ENCODE measurements at places on chromosomes 11 and 22. TPM values are rescaled to one million over a fixed set of nuclear protein-coding genes. Genes with fewer than 3 reads are reported as not detected.
A peak's percentile ranks its signal among the peaks of the same experiment; 100 is the strongest.

DNA sequence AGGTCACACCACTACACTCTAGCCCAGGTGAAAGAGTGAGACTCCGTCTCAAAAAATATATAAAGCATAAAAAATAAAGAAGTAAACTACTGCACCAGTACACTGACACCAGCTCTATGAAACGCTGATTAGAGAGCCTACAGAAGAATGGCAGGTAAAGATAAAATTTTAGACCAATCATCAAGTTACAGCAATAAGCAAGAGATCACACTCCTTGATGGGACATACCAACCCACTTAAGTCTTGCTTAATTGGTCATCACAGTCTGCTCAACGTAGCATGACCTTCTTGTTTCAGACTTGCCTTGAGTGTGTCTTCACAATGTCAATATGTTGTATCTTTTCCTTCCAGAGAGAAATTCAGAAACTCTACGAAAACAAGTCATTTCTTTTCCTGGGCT, 12.5 kb downstream of the SRPRA start:
- H3K36me3 ChIP-seq, result peaks cover 49% of the 10 kb centered on the region
- H3K4me3 ChIP-seq, result no peak overlapping the region
- H3K4me1 ChIP-seq, result no peaks in the 10 kb centered on the region
- H3K27ac ChIP-seq, result no peak overlapping the region

DNA sequence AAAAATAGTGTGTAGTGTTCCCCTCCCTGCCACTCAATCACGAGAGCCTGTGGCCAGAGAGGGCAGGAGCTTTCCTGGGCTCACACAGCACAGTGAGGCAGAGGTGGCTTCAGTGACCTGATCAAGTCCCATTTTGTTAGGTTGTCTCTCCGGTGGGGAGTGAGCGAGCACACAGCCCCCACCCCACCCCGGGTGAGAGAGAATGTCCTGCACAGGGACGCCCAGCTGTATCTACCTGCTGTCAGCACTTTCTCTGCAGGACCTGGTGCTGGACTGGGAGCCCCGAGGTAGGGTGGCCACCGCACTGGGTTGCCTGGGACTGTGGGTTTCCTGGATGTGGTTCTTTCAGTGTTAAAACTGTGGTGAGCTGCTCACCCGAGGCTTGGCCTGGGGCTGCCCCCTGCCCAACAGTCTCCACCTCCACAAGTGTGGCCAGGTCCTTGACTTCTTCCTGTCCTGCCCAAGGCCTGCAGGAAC, 6.1 kb downstream of the CAPN5 start:
- no peaks in the 10 kb centered on the region for H3K36me3 ChIP-seq
- H3K27ac ChIP-seq, result no peak overlapping the region
- no peaks in the 10 kb centered on the region for H3K4me1 ChIP-seq
- no peaks in the 10 kb centered on the region for H3K27me3 ChIP-seq

GRCh38 chr11:111601979-111602864, at the start of gene SIK2:
Gene SIK2 (plus strand): TSS chr11:111602449. CDS start chr11:111602564, 115 bp downstream.
- H3K27me3 ChIP-seq, result no peaks in the 10 kb centered on the region
- peaks cover 27% of the 10 kb centered on the region for H3K4me1 ChIP-seq
- peak within 1 kb of the TSS; percentile 92 for H3K27ac ChIP-seq
- peak; percentile 83 for DNase-seq

DNA sequence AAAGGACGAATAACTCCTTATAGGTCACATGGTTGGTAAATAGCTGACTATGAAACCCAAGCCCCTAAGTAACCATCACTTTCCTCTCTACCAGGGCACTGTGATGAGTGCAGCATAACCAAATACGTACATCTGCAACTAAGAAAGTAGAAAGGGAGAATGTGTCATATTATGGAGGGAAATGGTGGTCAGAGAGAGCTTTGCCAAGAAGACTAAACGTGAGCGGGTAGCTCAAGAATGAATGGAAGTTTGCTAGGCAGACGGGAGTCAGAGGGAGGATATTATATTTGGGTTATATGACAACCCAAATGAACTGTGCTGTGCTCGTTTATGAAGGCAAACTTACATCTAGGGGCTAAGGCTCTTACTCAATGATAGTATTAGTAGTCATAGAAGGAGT, 537.3 kb downstream of the OPCML start:
- no peaks in the 10 kb centered on the region for H3K4me1 ChIP-seq
- H3K4me3 ChIP-seq, result no peak overlapping the region
- H3K36me3 ChIP-seq, result no peaks in the 10 kb centered on the region
- no peak for DNase-seq
- H3K27me3 ChIP-seq, result peaks cover 12% of the 10 kb centered on the region
- no peak overlapping the region for H3K27ac ChIP-seq

DNA sequence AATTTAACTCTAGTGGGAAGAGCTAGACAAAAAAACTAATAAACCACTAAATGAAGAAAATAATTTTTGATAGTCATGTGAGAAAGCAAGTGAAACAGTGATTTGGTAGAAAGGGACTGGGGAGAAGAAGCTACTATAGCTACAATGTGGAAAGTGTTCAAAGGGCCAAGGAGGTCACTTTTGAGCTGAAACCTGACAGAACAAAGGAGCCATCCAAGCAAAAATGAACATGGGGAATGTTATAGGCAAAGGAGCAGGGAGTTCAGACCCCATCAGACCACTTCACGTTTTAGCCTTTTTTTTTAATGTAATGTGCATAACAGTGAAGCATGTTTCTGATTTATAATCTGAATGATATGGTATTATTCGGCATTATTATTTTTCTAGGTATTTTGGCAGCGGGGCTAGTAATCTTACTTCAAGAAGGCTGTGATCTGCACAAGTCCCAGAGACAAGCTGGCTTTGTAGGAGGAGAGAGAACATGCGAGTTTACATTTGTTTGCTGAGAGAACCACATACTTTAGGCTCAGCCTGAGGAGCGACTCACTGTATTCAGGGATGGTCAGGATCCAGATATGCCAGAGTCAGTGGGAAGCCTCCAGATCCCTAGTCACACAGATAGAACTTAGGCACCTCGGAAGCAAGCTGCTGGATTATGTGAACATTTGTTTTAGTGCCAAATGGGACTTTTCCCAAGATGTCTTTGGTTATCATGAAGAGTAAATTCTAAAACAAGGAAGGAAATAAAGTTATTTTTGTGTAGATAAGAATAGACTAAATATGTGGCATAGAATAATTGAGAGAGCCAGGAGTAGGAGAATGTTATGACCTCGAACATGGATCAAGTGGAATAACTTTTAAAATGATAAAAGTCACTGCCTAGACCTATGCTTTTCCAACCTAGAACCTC, 118.6 kb downstream of the TRIM44 start:
- no peak overlapping the region for H3K4me3 ChIP-seq
- no peaks in the 10 kb centered on the region for H3K27me3 ChIP-seq
- peaks cover 41% of the 10 kb centered on the region for H3K4me1 ChIP-seq
- H3K27ac ChIP-seq, result no peak overlapping the region
- no peak for DNase-seq

DNA sequence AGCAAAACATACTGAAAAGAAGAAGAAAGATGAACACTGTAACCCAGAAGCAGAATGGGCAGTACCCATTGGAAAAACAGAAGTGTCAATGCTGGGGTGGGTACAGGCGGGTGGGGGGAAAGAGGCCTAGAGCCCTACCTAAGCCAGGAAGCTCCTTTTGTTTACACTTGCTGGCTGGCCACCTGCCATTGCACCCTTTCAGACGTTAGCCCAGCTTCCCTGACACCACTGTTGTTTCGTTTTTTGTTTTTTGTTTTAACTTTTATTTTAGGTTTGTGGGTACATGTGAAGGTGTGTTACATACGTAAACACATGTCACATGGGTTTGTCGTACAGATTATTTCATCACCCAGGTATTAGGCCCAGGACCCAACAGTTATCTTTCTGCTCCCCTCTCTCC, 55.4 kb downstream of the PLEKHA7 start:
- no peaks in the 10 kb centered on the region for H3K4me1 ChIP-seq
- H3K36me3 ChIP-seq, result no peaks in the 10 kb centered on the region
- no peaks in the 10 kb centered on the region for H3K27me3 ChIP-seq
- H3K27ac ChIP-seq, result no peak overlapping the region

DNA sequence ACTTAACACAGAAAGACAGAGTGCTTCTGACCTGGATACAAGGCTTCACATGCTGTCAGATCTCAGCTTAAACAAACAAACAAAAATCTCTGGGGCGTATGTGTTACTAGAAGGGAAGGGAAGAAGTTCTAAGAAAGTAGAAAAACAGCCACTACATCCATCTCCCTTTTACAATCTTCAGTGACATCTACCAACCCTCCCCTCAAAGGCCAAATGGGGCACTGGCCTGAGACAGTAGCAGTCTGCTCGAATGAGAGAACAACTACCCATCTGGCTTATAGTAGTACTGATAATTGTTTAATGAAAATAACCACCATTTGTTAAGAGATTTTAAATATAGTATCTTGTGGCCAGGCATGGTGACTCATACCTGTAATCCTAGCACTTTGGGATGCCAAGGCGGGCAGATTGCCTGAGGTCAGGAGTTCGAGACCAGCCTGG, 29.4 kb downstream of the CCDC83 start:
- DNase-seq, result no peak
- H3K27ac ChIP-seq, result no peak overlapping the region
- no peak overlapping the region for H3K4me3 ChIP-seq
- H3K27me3 ChIP-seq, result peaks cover 8% of the 10 kb centered on the region
- no peaks in the 10 kb centered on the region for H3K36me3 ChIP-seq

- DNase-seq, result no peak
- no peak overlapping the region for H3K4me3 ChIP-seq
- no peak overlapping the region for H3K27ac ChIP-seq
Observed at GRCh38 chr22:46833228-46833627, 70.8 kb downstream of the TBC1D22A start.

DNA sequence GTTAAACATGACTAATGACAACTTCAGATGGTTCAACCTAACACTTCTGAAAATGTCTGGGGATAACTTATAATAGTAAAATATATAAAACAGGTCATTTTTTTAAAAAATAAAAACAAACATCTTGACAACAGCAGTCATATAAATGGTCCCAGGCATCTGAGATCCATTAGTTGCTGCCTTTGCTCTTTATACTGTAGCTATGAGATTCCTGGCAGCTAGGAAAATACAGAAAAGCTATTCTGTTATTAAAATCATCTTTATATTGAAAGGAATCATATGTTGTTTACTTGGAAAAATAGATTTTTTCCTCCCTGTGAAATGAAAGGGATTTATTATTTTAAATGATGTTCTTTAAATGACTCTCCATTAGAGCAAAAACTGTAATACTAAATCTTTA, 55.7 kb upstream of the DEUP1 start:
- H3K27ac ChIP-seq, result no peak overlapping the region
- H3K4me3 ChIP-seq, result no peak overlapping the region
- no peaks in the 10 kb centered on the region for H3K36me3 ChIP-seq

- no peak overlapping the region for H3K4me3 ChIP-seq
- H3K27me3 ChIP-seq, result peaks cover 59% of the 10 kb centered on the region
- no peak overlapping the region for H3K27ac ChIP-seq
Observed at GRCh38 chr11:61564936-61565696, 15.8 kb downstream of the SYT7 start.

DNA sequence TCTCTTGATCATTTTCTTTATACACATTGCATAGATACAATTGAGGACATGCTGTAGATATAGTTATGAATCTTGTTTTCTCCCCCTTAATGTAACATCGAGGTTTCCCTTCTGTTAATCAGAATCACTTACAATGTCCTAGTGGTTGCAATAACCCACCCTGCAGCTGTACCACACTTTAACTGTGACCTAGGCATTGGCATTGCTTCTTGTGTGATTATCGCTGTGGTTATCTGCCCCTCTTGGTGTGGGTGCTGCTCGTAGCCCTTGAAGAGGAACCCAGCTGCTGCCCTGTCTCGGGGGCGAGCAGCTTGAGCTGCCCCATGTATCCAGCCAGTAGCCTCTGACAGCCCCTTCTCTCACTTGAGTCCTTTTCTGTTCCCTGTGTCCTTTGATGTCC, 1.5 kb downstream of the DGAT2 start:
- no peak for DNase-seq
- no peaks in the 10 kb centered on the region for H3K36me3 ChIP-seq
- H3K4me1 ChIP-seq, result peaks cover 71% of the 10 kb centered on the region

- no peak overlapping the region for H3K4me3 ChIP-seq
- H3K27me3 ChIP-seq, result peaks cover 4% of the 10 kb centered on the region
- no peaks in the 10 kb centered on the region for H3K36me3 ChIP-seq
- DNase-seq, result no peak
- no peak overlapping the region for H3K27ac ChIP-seq
- H3K4me1 ChIP-seq, result no peaks in the 10 kb centered on the region
Observed at GRCh38 chr11:30917859-30918478, 331.8 kb upstream of the MPPED2 start.

- H3K4me1 ChIP-seq, result no peaks in the 10 kb centered on the region
- peaks cover 37% of the 10 kb centered on the region for H3K36me3 ChIP-seq
- H3K27me3 ChIP-seq, result no peaks in the 10 kb centered on the region
- DNase-seq, result no peak
Observed at GRCh38 chr11:47160753-47161133, 15.9 kb downstream of the ARFGAP2 start.

DNA sequence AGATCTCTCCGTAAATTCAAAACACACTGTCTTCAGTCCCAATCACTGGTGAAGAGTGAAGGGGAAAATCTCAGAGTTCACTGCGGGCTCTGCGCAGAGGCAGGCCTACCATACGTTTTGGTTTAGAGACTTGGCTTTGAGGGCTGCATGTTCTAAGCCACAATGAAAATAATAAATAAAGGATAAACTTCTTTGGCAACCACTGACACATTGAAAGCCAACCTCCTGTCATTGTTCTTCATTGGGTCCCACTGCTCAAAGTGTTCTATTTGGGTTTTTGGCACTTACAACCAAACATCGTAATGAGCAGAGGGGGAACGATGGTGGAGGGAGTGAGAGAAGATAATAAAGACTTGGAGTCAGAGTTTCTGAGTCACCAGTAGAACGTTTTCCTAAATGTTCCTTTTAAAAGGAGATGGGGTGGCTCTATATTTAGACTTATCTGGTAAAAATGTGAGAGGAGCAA, 472.9 kb downstream of the SOX6 start:
- no peaks in the 10 kb centered on the region for H3K36me3 ChIP-seq
- no peaks in the 10 kb centered on the region for H3K27me3 ChIP-seq
- no peak overlapping the region for H3K27ac ChIP-seq
- DNase-seq, result no peak
- no peak overlapping the region for H3K4me3 ChIP-seq

GRCh38 chr22:29912605-29913398, 29.8 kb downstream of the MTMR3 start:
- H3K4me3 ChIP-seq, result no peak overlapping the region
- no peak overlapping the region for H3K27ac ChIP-seq
- DNase-seq, result no peak
- H3K36me3 ChIP-seq, result no peaks in the 10 kb centered on the region
- H3K27me3 ChIP-seq, result no peaks in the 10 kb centered on the region

Gene ABCG4
- not detected for total RNA-seq

Gene LRRC32
- 27.8 TPM for total RNA-seq

Gene RAB3IL1
- total RNA-seq, result not detected

Gene DCDC1
- total RNA-seq, result not detected

Gene ARRB1
- total RNA-seq, result 0.24 TPM

Gene FKBP2
- total RNA-seq, result 31.4 TPM

Gene SAA2
- total RNA-seq, result 0.35 TPM

Gene TMPRSS4
- not detected for total RNA-seq

Gene SMTNL1
- not detected for total RNA-seq

Gene OR5M3
- not detected for total RNA-seq

All from activated B cell treated with CpG ODN at 0.5 μM for 24 hours (primary cell).